ENCODE measurements at places on chromosomes 11 and 22. TPM values are rescaled to one million over a fixed set of nuclear protein-coding genes. Genes with fewer than 3 reads are reported as not detected.

Gene SYTL2
- total RNA-seq, result 7.3 TPM

Gene SNX32
- 0.88 TPM for total RNA-seq

Gene UPK2
- total RNA-seq, result not detected

Gene CBL
- 8.7 TPM for total RNA-seq

Gene MEI1
- total RNA-seq, result 0.94 TPM

GRCh38 chr11:17906436-17906835, 106.4 kb downstream of the SERGEF start:
- no peak for DNase-seq

- no peak for DNase-seq
Measured at GRCh38 chr11:109507836-109508561, 86.0 kb downstream of the C11orf87 start.

- peak; percentile 70 for DNase-seq
Measured at GRCh38 chr11:69463181-69463994, 18.1 kb upstream of the LINC01488 start.

GRCh38 chr11:8228231-8228630, 35.4 kb downstream of the LMO1 start:
- no peak for DNase-seq

- no peak for DNase-seq
Measured at GRCh38 chr11:132564091-132564885, 968.0 kb downstream of the OPCML start.

DNA sequence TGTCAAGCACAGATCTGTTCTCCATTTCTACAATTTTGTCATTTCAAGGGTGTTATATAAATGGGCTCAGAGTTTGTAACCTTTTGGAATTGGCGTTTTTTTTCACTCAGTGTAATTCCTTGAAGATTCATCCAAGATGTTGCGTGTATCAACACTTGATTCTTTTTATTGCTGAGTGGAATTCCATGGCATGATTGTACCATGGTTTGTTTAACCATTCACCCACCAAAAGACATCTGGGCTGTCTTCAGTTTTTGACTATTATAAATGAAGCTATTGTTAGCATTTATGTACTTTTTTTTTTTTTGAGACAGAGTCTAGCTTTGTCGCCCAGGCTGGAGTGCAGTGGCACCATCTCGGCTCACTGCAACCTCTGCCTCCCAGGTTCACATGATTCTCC, 2.9 kb downstream of the OOSP1 start:
- no peak for DNase-seq

Data from right cardiac atrium (tissue), 5 donors.